ENCODE measurements at places on chromosomes 11 and 22.

GRCh38 chr11:28090052-28090749, 17.8 kb downstream of the KIF18A start:
- peak; percentile 75 for DNase-seq

- DNase-seq = peak; percentile 59
Measured at GRCh38 chr11:58286249-58286648, 18.2 kb upstream of the OR10W1 start.

DNA sequence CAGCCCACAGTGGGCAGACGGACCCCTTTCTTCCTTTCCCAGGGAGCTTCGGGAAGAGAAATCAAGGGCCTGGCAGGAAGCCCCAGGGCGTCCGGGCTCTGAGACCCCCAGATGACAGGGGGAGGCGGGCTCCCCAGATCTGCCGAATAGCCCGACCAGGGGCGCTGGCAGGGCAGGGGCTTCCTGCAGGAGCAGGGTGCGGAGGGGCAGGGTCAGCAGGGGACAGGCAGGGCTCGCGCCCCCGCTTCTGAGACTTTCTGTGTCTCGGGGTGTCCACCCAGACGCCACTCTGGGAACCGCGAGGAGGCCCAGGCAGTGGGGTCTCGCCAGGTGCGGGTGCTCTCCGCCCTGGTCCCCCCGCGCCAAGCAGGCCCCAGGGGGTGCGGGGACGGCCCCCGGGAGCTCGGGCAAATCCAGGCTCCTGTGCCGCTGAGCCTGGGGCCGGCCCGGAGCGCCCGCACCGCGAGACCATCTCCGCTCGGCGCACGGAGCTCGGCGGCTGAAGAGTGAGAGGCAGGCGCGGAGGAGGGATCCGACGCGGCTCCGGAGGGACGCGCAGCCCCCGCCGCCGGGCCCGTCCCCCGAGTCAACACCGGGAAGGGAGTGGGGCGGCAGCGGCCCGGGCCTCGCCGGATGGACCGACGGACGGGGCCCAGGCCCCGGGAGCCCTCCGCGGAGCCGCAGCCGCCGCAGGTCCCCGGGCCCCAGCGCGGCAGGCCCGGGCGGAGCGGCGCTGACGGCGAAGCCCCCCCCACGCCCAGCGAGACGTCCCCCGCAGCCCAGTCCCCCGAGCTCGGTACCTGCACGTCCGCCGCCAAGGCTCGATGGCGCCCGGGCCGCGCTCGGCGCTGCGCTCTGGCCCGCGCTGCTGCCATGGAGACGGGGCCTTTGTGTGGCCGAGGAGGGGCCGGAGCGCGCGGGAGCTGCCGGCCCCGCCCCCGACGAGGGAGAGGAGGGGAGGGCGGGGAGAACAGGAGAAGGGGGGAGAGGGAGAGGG, at the start of gene PLXNB2:
PLXNB2 (minus strand) TSS at position 894 of the 997 bp plus-strand sequence. CDS start 17,062 bp downstream, outside the sequence.
- DNase-seq = peak; percentile 82

- DNase-seq = no peak
Measured at GRCh38 chr11:95918720-95919119, 5.2 kb downstream of the MTMR2 start.

DNA sequence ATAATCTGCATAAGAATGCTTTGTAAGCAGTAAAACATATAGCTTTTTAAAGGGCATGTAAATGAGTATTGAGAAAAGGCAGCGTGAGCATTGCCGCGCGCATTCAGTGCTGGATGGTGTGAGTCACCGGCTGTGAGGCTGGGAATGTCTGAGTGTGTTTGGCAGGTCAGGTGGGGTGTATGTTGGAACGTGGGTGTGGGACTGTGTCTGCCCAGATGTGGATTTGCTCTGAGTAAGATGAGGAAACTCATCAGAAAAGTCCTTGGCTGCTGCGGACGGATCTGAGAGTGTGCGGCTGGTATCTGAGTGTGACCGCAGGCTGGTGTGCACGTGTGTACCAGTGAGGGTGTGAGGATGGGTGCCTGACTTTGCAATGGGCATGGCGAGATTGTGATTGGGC, 66.2 kb upstream of the NECTIN1 start:
- peak; percentile 3 for DNase-seq

GRCh38 chr11:1779034-1779805, 15.5 kb upstream of the CTSD start:
- no peak for DNase-seq

GRCh38 chr22:25843660-25844405, 101.8 kb downstream of the MYO18B start:
- no peak for DNase-seq

GRCh38 chr22:36860438-36860820, 377 bp upstream of the NCF4 start:
- no peak for DNase-seq

DNA sequence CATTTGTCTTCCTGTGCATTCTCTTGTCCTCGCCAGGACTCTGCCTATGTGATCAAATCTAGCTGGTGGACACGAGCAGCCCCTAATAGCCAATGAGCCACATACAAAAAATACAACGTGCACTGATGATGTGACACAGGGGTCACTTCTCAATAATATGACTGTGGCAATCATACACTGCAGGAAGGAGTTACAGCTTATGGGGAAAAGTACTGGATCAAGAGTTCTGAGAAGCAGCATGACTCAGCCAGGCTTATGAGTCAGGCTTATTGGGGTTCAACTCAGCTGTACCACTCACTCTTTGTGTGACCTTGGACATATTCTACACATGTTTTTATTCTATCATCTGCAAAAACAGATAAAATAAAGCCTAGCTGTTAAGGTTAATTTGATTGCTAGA, 889.4 kb upstream of the TENM4 start:
- no peak for DNase-seq

DNA sequence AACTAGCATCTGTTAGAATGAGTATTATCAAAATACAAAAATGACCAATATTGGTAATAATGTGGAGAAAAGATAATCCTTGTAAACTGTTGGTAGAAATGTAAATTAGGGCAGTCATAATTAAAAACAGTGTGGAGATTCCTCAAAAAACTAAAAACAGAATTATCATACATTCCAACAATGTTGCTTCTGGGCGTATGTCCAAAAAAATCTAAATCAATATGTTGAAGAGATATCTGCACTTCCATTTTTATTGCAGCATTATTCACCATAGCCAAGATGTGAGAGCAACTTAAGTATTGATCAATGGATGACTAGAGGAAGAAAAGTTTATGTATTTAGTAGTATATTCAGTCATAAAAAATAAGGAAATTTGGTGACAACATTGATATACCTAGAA, 59.8 kb upstream of the OR9G4 start:
- no peak for DNase-seq

GRCh38 chr11:16468735-16469453, 112.5 kb upstream of the SOX6 start:
- no peak for DNase-seq

DNA sequence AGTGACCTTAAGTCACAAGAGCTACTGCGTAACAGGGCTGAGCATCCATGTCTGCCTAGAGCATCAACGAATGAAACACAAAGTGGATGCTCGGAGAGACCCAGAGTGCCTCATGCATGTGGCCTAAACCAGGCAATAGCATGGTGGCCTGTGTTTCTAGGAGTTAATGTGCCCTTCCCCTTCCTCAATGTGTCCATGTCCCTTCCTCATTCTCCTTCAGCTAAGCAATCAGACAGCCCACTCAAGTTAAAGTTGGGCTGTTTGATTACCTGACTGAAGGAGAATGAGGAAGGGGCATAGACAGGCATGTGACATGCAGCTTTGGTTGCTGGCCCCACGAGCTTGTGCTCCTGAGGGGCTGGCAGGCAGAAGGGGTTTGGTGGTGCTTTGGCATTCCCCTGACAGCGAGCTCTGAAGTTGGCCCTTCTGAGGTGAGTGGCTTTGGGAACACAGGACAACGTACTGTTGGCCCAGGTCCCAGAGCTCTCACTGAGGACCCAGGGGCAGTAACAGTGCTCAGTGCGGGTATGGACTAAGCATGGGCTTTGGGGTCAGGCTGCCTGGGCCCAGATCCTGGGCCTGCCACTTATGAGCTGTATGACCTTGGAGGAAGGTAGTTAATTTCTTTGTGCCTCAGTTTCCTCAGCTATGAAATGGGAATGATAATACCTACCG, 46.7 kb downstream of the IRAG1 start:
- no peak for DNase-seq

GRCh38 chr11:39678996-39679395, 1780.5 kb downstream of the LRRC4C start:
- DNase-seq = no peak

DNA sequence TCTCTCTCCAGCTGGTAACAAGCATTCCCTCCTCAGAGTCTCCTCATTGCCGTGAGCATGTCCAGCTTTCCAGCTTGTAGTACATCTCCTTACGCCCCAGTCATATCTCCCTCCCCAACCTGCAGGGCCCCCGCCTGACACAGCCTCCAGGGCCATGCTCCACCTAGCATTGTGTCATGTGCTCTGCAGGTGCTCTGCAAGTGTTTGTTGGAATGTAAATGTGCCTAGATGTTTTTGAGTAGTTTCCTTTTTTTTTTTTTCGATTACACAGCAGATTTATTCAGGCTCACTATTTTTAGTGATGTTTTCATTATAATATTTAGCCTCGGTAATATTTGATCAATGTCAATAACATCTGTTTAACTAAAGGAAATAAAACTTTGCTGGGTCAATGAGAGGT, 82.5 kb downstream of the NCAM1 start:
- no peak for DNase-seq

DNA sequence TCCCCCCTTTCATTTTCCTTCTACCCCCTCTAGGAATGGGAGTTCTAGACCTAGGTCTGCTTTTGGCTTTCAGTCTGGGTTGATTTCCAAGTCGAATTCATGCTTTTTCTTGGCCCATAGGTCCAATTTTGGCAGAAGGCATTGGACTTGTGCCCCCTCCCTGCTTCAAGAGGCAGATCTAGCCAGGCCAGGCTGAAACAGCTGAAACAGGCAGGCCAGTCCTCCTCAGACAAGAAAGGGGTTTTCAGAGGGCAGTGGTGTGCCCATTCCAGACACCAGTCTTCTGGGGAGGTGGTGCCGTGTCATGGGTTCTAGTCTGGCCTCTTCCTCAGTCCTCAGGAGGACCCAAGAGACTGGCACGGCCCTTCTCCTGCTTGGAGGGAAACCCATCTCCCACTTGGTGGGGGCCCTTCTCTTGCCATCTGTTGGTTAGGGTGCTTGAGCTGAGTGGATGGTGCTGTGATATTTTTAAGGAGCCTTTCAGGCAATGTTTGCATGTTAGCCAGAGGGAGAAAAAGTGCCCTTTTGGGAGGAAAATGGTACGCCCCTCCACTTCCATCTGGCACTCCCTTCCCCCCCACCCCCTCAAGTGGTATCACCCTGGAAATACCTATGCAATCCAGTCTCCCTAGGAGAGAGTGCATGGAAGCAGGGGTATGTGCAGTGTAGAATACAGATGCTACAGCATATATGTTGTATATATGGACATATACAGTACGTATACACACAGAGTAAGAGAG, 53.6 kb downstream of the SYT13 start:
- no peak for DNase-seq

DNA sequence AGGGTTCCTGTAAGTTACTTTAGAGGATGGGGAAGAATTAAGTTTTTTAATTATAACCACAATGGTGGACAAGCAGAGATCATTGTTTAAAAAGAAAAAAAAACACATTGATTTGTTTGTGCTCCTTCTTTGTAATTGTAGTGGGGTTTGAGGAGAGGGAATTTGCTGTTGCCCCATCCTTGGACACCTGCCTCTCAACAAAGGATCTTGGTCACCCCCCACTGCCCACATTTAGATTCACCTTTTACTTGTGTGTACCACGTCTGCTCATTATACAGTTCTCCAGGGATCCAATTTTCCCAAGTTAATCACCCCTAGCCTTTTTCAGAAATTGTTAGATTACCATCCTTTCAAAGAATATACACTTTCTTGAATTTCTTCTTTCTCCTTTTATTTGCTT, 53.0 kb downstream of the DNAJC24 start:
- no peak for DNase-seq

DNA sequence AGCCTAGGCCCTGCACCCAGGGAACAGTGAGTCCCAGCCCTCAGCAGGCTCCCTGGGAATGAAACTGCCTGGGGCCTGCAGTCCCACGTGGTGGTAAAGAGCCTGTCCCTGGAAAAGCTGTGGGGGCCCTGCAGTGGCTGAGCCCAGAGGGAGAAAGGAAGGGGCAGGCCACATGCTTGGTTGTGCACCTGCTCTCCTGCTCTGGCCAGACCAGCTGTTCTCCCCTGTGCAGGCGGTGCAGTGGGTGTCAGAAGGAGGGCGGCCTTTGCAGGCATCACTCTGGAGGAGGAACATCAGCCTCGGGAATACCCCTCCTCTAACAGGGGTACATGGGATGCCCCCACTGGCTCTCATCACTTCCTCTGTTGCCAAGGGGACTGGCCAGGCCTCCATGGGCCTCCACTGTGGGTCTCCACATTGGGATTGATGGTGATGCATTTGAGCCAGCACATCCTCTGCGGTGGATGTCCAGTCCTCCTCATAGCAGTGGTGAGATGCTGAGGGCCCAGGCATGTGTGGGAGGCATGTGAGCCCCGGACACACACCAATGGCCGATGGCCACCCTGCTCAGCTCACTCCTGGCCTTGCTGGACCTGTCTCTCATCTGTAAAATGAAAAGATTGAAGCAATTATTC, 690.4 kb downstream of the BRD1 start:
- no peak for DNase-seq

DNA sequence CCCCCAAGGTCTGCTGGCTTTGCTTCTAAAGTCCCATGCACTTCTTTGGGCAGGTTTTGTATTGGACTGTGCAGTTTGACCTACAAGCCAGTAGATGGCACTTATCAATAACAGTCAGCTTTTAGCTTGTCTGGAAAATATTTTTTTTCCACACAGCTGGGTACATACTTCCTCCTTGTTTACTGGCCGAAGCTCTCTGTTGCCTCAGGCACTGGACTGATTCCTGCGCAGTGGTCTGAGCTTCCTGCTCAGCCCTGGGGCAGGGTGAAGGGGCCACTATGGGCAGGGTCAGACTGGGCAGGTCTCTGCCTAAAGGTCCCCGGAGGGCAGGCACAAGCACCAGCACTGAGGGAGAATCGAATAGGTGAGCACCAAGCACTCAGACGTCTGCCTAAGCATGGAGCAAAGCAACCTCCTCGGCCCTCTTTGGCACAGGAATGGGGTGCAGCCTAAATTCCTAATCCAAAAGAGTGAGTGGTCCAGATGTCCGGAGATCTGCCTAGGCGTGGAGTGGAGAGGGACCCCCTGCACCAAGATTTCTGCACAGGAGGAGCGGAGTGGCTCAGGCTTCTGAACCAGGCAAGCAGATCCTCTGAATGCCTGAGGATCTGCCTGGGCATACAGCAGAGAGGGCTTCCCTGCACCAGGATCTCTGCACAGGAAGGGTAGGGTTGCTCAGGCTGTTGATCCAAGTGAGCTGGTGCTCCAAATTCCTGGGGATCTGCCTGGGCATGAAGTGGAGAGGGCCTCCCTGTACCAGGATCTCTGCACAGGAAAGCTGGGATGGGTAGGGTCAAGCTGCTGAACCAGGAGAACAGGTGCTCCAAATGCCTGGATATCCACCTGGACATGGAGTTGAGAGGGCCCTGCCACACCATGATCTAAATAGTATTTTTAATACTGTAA, 105.9 kb upstream of the C11orf58 start:
- peak; percentile 29 for DNase-seq

- peak; percentile 93 for DNase-seq
Measured at GRCh38 chr11:130413405-130414106, 14.9 kb downstream of the ADAMTS8 start.

Data from EH (cell line).